Thoracic aorta (tissue), 2 donors: ENCODE measurements at places on chromosomes 7 and 10.

DNA sequence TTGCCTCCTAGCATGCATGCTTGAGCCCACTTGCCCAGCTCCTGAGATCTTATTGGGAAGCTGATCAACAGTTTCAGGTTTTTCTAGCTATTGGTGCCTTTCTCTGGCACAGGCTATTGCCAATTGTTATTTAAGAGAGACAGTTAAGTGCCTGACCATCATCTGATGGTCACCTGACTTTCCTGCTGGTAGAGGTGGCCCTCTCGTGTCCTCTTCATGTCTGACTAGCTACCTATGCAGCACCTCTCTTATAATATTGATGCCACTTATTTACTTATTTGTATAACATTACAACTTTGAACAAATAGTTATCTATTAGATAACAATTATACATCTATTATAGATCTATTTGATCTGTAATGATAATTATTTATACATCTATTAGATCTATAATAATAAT lies 205.9 kb upstream of the SEMA3D start:
- no peaks in the 10 kb centered on the region for H3K27me3 ChIP-seq
- H3K36me3 ChIP-seq: no peaks in the 10 kb centered on the region
- H3K27ac ChIP-seq: no peak overlapping the region
- no peak overlapping the region for H3K4me3 ChIP-seq
- no peak for DNase-seq

GRCh38 chr7:1283941-1284742 lies 51.5 kb downstream of the UNCX start:
- H3K27ac ChIP-seq: no peak overlapping the region
- no peaks in the 10 kb centered on the region for H3K27me3 ChIP-seq
- H3K4me3 ChIP-seq: no peak overlapping the region
- H3K4me1 ChIP-seq: no peaks in the 10 kb centered on the region

GRCh38 chr10:792083-792791 lies 102.8 kb upstream of the DIP2C start:
- no peaks in the 10 kb centered on the region for H3K27me3 ChIP-seq
- H3K4me1 ChIP-seq: no peaks in the 10 kb centered on the region
- H3K27ac ChIP-seq: no peak overlapping the region
- no peak overlapping the region for H3K4me3 ChIP-seq
- H3K36me3 ChIP-seq: no peaks in the 10 kb centered on the region

DNA sequence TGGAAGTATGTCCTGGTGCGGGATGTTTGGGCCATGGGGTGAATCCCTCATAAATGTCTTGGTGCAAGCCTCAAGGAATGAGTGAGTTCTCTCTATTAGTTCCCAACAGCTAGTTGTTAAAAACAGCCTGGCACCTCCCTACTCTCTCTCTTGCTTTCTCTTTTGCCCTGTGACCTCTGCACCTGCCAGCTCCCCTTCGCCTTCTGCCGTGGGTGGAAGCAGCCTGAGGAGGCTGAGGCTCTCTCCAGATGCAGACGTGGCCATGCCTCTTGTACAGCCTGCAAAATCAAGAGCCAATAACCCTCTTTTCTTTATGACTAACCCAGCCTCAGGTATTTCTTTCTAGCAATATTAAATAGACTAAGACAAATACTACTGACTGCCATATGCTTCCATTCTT lies 210.3 kb downstream of the POM121L12 start:
- no peaks in the 10 kb centered on the region for H3K36me3 ChIP-seq
- no peaks in the 10 kb centered on the region for H3K4me1 ChIP-seq

DNA sequence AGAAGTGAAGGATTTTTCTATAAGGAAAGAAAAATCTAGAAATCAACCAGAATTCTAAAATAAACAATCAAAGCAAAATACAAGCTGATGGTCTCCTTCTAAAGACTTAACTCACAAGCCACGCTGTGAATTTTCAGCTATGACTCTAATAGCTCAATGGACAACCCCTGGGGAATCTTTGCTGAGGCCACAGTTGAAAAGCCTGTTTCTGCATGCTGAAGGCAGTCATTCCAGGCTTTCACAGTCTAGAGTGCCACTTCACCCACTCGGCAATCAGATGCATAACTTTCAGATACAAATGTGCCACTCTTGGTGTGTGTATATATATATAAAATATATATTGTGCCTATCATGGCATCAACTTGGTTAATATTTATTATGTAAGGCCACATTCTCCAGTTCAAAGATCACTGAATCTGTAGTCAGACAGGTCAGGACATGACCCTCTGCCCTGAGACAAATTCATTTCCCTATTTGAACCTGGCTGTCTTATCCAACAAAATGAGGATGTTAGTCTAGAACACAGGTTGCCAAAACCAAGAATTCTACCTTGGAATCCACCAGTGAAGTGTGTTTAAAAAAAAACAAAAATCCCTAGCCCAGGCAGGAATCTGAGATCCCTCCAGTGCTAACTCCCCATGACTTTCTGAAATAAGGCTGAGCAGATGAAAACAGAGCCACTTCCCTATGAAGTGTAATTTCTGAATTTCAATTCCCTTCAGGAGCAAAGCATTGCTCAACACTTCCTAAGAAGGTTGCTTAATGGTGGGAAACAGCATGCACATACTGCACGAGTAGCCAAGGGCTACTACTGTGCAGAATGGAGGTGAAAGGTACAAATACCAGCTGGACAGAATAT lies 9.9 kb downstream of the LIPA start:
- no peak overlapping the region for H3K4me3 ChIP-seq
- H3K36me3 ChIP-seq: no peaks in the 10 kb centered on the region
- no peak overlapping the region for H3K27ac ChIP-seq
- no peaks in the 10 kb centered on the region for H3K4me1 ChIP-seq
- no peaks in the 10 kb centered on the region for H3K27me3 ChIP-seq

GRCh38 chr10:1063232-1063865 lies 7.2 kb downstream of the WDR37 start:
- H3K27ac ChIP-seq: no peak overlapping the region
- H3K4me3 ChIP-seq: no peak overlapping the region
- no peak for DNase-seq
- no peaks in the 10 kb centered on the region for H3K27me3 ChIP-seq
- no peaks in the 10 kb centered on the region for H3K4me1 ChIP-seq
- no peaks in the 10 kb centered on the region for H3K36me3 ChIP-seq

GRCh38 chr7:26183545-26184280 lies 16.8 kb downstream of the HNRNPA2B1 start:
- no peak overlapping the region for H3K4me3 ChIP-seq
- H3K4me1 ChIP-seq: no peaks in the 10 kb centered on the region
- H3K36me3 ChIP-seq: peaks cover 5% of the 10 kb centered on the region
- no peaks in the 10 kb centered on the region for H3K27me3 ChIP-seq

DNA sequence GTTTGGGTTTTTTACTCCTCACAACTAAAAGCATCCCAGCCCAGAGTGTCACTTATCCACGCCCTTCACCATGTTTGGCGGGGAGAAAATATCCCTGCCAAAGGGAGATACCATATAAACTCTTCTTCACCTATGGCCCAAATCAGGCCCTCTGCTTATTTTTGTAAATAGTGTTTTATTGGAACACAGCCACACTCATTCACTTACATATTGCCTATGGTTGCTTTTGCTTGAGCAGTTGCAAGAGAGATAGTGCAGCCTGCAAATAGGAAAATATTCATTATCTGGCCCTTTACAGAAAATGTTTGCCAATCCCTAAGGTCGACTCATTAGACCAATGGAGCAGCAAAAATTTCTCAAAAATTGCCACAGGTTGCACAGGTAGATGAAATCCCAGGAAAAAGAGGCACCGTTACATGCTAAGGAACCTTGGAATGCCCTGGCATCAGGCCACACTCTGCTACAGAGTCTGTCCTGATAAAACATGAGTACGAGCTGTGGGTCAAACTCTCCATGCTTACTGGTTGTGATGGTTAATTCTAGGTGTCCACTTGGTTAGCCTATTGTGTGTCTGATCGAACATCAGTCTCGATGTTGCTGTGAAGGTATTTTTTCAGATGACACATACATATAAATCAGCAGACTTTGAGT lies 7.9 kb upstream of the RASSF4 start:
- peaks cover 5% of the 10 kb centered on the region for H3K4me1 ChIP-seq
- H3K27me3 ChIP-seq: no peaks in the 10 kb centered on the region
- no peaks in the 10 kb centered on the region for H3K36me3 ChIP-seq
- no peak overlapping the region for H3K4me3 ChIP-seq

GRCh38 chr10:28312572-28312971 lies 9.7 kb upstream of the MPP7 start:
- no peaks in the 10 kb centered on the region for H3K36me3 ChIP-seq
- H3K27me3 ChIP-seq: no peaks in the 10 kb centered on the region
- no peak for DNase-seq
- H3K4me1 ChIP-seq: no peaks in the 10 kb centered on the region

GRCh38 chr7:2701832-2702593 lies 14.0 kb downstream of the AMZ1 start:
- no peaks in the 10 kb centered on the region for H3K36me3 ChIP-seq
- no peak overlapping the region for H3K4me3 ChIP-seq
- peaks cover 11% of the 10 kb centered on the region for H3K4me1 ChIP-seq

DNA sequence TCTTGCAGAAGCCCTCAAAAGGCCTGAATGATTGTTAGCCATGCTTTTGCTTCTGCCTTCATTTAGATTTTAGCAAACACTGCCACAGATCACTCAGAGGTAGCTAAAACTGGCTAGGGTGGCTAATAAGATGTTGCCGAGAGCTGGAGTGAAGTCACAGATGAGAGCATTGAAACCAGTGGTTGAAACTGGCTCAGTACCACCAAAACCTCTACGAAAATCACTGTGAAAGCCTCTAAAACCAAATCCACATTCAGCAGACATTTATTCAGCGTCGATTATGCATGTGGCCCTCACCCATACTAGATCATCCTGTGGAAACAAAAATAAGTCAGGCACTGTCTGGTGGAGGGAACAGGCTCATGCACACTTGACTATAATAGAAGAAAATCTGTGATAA lies 50.8 kb downstream of the PIK3CG start:
- H3K4me1 ChIP-seq: no peaks in the 10 kb centered on the region
- no peaks in the 10 kb centered on the region for H3K27me3 ChIP-seq
- H3K36me3 ChIP-seq: no peaks in the 10 kb centered on the region
- H3K27ac ChIP-seq: no peak overlapping the region
- DNase-seq: no peak

DNA sequence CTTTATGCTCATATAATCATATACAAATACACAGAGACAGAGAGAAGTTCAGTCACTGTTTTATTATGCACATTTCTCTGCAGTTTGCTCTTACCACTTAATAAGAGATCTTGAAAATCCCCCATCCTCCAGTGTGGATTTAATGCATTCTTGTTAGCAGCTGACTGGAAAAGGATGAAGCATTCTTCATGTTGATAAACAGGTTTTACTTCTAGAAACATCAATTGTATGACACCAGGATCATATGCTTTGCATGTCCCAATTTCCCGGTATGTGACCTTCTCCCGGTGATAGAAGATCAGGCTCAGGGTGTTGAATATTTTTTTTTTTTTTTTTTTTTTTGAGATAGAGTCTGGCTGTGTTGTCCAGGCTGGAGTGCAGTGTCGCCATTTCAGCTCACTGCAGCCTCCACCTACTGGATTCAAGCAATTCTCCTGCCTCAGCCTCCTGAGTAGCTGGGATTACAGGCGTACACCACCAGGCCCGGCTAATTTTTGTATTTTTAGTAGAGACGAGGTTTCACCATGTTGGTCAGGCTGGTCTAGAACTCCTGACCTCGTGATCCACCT lies 6.2 kb upstream of the CREB3L2 start:
- H3K4me1 ChIP-seq: no peaks in the 10 kb centered on the region
- H3K27ac ChIP-seq: no peak overlapping the region
- H3K27me3 ChIP-seq: no peaks in the 10 kb centered on the region
- no peaks in the 10 kb centered on the region for H3K36me3 ChIP-seq

DNA sequence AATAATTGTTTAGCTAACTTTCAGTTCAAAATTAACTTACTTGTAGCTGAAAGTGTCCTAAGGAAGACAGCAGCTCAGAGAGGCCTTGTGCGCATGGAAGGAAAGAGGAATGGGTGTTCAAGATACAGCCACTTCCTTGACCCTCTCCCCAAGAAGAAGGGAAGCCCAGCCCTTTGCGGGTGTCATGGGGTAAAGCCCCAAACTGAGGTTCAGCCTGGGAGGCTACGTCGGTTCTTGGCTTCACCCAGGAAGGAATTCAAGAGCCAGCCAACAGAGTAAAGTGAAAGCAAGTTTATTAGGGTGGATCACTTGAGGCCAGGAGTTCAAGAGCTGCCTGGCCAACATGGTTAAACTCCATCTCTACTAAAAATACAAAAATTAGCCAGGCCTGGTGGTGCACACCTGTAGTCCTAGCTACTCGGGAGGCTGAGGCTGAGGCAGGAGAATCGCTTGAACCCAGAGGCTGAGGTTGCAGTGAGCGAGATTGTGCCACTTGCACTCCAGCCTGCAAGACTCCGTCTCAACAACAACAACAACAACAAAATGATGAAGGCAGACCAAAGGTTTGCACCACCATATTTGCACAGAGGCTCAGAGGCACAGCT lies 15.9 kb downstream of the GPRIN2 start:
- no peak for DNase-seq
- peak overlapping the region; percentile 72 for H3K27ac ChIP-seq
- H3K4me3 ChIP-seq: peak overlapping the region; percentile 59
- no peaks in the 10 kb centered on the region for H3K27me3 ChIP-seq
- H3K4me1 ChIP-seq: peaks cover 19% of the 10 kb centered on the region

DNA sequence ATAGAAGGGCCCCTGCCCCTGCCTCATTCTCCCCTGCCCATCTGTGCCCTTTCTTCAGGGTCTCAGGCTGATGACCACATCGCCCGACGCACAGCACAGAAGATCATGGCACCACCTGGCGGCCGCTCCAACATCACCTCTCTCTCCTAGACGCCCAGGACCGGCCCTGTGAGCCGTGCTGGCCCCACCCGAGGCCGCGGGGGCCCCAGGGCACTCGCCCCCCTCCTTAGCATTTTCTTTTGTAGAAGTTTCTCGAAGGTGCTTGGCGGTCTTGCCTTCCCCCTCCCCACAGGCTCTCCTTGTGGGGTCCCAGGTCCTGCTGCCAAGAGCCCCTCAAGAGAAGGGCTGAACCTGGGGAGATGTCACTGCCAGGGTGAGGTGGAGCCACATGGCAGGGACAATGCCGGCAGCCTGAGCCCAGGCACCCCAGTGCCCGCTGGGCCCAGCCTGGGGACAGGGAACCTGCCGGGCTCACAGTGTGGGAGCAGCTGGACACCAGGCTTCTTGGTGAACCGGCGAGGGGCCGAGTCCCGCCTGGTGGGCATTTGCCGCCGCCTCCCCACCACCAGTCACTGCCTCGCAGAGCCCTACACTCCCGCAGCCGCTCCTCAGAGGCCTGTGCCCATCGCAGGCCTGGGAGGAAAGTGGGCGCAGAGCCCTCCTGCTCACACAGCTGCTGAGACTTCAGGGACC lies 18.2 kb downstream of the DPYSL4 start:
- H3K4me1 ChIP-seq: no peaks in the 10 kb centered on the region
- no peak overlapping the region for H3K27ac ChIP-seq
- no peaks in the 10 kb centered on the region for H3K36me3 ChIP-seq
- no peak overlapping the region for H3K4me3 ChIP-seq
- DNase-seq: no peak

- no peaks in the 10 kb centered on the region for H3K4me1 ChIP-seq
- H3K36me3 ChIP-seq: no peaks in the 10 kb centered on the region
- H3K27me3 ChIP-seq: no peaks in the 10 kb centered on the region
- no peak for DNase-seq
These were observed 12.3 kb downstream of the KLF14 start for GRCh38 chr7:130721486-130722277.
